ENCODE measurements at places on chromosomes 4 and X. TPM values are rescaled to one million over a fixed set of nuclear protein-coding genes. Genes with fewer than 3 reads are reported as not detected.
A peak's percentile ranks its signal among the peaks of the same experiment; 100 is the strongest.

DNA sequence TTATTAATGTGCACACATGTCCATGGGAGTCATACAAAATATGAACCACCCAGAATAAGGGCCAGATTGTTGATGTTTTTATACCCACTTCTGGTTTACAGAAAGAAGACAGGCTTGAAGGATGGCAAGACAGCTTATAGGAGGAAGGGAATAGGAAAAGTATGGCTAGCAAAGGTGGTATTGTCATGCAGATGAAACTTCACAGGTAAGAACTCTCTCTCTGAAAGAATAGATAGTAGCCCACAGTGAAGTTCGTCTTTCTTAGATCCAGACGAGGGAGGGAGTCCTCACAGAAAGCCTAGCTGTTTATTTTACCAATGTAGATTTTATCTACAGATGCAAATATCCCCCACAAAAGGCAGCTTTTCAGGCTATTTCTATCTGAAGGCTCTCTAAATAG is 43.7 kb upstream of the SPIN4 start:
- H3K27me3 ChIP-seq = no peaks in the 10 kb centered on the region
- H3K4me3 ChIP-seq = no peak overlapping the region
- no peaks in the 10 kb centered on the region for H3K4me1 ChIP-seq
- peaks cover 8% of the 10 kb centered on the region for H3K36me3 ChIP-seq
- DNase-seq = no peak
- H3K27ac ChIP-seq = no peak overlapping the region

DNA sequence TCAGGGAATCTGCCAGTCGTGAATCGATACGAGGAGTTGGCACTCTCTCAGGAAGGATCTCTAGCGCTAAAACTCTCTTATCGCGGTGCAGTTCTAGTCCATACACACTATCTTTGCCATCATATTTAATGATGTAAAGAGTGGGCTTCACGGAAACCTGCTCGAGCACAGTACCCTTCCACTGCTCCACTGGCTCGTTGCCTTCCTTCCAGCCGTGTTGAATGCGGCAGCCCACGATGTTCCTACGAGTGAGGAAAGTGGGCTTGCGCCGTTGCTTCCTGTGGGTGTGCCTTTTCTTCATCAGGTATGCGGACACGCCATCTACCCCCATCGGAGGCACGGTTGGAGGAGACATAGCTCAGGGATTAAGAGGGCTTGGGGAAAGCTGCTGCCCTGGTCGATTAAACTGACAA is 661 bp downstream of the SPIN4 start:
- DNase-seq = peak; percentile 30
- H3K4me1 ChIP-seq = no peaks in the 10 kb centered on the region
- H3K4me3 ChIP-seq = peak overlapping the region; percentile 90
- no peaks in the 10 kb centered on the region for H3K27me3 ChIP-seq
- no peak overlapping the region for H3K27ac ChIP-seq

Gene BRS3
- not detected for total RNA-seq

Gene KLHL4
- total RNA-seq = 22.4 TPM

Gene AWAT2
- total RNA-seq = not detected
